Caudate nucleus (tissue), 63 donors: ENCODE measurements at places on chromosomes 6 and 20.

GRCh38 chr20:15838466-15838865 is 734.8 kb downstream of the KIF16B start:
- DNase-seq, result no peak

- no peak for DNase-seq
Measured at GRCh38 chr20:3172126-3172932, 1.0 kb downstream of the LZTS3 start.

DNA sequence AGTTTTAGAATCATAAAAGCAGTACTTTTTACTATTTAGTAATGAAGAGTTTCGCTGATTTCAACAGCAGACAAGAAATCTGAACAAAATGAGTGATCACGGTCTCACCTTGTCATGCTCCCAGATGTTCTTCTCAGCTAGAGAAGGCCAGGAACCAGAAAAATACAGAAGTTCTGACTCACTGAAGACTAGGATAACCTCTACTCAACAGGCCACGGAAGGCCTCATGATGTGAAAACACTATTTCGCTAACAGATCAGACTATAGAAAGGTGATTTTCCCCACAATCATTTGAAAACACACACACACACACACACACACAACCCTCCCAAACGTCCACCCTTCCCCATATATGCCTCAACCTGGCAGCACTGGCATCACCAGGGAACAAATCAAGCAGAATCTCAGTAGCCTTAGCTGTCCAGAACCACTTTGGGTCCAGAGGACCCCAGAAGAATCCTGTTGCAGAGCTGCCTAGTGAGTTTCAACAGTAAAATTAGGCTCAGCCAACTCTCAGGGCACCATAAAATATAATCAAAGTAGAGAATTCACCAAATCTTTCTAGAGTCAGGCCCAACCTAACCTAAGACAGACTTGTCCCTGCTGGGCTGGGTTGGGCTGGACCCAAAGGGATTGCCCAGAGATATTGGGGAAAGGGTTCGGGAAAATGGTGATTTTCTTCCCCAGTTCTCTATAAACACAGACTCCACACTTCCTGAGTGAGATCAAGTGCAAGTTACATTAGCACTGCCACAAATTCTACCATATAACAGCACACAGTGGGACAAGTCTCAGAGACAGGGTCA is 7.9 kb downstream of the EXOC2 start:
- no peak for DNase-seq

DNA sequence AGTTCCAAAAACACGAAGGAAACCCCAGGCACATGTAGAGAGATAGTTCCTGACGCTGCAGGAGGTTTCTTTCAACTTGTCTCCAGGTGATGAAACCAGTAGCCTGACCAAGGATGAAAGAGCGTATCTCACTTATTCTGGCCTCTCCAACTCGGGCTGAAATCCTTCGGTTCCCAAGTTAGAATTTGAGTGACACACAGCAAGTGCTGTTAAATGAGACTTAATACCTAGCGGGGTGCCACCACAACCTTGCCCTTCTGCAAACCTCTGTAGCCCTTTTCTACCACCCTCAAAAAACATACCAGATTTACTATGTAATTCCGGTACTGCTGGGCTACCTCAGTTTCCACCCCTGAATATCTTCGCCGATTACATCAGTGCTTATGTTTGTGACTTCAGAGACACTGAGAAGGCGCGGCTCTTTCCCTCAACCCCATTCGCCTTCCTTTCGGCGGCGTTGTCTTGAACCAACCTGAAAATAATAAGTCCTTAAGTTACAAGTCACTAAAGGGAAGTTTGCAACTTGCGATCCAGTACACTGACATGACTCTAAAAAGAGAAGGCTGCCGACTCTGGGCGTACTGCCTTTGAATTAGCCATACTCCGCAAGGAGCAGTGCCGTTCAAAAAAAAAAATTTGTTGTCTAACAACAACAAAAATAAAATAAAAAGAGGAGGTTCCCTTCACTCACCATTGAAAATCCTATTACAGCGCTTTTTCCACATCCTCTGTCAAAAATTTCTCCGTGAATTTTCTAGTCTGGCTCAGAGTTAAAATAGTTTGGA is 194.9 kb upstream of the ZNF184 start:
- DNase-seq, result no peak

- DNase-seq, result no peak
Measured at GRCh38 chr20:47605673-47606413, 104.2 kb downstream of the NCOA3 start.

DNA sequence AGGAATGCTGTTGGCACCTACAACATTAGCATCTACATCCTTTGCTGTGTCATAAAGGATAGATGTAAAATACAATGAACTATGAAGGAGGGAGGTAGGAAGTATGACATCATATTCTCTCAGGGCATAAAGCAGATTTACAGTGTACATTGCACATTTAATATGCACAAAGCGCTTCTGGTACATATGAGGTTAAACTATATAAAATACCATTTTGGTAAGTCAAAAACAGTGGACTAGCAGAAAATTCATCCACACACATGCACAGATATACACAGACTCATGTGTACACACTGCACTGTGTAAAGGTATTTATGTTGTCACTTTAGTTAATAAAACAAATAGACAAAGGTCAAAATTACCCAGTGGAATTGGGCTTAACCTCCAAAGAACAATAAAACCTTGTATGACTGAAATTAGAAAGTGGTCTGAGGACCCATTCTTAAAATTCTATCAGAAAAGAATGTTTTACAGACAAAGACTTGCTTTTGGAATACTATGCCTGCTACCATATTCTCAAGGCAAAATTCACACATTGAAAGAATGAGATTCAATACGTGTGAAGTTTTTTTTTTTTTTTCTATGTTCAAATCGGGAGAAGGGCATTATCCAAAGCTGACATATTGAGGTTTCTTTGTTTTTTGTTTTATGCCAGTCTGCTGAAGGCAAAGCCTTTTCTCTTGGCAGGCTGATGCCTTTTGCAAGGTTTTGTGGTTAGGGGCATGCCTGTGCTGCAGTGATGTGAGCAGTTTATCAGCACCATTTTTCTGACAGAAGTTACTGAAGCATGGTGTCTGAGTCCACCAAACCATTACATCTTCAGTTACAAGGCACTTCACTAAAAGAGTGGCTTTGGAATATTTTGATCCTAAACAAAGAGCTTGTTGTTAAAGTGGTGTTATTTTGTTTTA is 199.0 kb downstream of the PLCB1 start:
- DNase-seq, result no peak

DNA sequence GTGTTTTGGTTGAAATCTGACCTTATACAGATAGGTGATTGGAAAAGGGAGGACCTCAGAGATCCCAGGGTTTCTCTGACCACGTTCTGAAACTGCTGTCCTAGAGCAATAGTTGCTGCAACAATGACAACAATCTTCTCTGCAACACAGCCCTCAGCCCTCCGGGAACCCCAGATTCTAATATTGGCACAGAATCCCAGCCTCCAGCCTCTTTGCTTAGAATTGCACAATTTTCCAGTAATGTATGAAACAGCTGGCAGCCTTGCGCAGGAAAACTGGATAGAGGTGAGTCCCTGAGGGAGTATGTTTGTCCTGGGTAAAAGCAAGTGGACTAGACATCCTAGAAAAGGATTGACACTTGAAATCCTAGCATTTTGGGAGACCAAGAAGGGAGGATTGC is 30.4 kb upstream of the PNRC1 start:
- no peak for DNase-seq

DNA sequence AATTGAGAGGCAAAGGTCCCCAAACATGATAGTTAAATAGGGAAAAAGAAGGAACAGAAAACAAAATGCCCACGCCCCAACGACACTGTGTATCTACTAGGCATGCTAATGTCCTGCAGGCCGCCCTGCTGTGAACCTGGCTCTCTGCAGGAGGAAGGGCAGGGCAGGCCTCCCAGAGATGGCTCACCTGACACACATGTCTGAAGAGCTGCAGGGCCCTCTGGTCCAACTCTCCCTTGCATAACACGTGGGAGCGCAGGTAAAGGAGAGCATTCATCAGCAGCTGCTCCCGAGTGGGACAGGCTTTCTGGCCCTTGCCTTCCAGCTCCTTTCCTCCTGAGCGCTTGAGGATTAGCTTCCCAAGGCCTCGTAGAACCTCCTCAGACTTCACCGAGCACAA is 53.7 kb upstream of the LYRM2 start:
- DNase-seq, result no peak

DNA sequence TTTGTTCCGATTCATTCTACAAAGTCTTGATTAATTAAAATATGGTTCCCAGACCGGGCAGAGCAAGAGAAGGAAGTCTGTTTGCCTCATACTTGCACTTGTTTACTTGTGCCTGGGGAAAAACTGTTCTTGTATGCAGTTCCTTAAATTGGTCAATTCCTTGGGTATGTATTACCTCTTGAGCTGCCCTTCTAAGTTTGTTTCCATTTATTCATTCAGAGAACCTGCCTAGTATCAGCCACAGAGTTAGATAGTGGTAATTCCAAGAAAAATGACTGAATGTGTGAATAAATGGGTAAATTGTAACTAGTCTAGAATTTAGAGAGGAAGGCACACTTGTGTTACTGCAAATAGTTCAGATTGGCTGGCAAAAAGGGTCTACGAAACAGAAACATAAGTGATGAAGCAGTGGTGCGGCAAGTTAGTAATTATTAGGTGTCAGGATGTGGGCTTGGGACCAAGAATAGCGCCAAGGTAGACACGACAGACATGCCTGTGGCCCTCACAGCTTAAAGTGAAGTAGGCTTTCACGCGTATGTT is 525 bp upstream of the MAK start:
- no peak for DNase-seq

- DNase-seq, result no peak
Measured at GRCh38 chr6:6901945-6902344, 205.8 kb upstream of the RREB1 start.

DNA sequence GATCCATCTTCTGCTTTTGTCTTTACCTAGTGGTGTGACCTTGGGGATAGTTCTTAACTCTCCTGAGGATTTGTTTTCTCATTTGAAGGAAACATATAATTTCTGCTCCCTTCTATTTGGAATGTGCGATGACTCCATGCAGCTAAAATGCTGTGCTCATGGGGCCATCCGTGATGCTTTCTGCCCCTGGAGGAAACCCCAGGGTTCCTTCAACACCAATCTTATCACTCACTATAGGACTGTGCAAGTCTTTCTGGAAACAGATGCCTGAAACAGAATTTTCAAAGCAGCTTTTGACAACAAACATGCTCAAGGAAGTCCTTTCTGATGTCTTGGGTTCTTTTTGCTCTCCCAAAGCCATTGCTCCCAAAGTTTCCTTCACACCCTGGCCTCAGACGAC is 128.8 kb upstream of the GGTLC1 start:
- DNase-seq, result no peak

- DNase-seq, result no peak
Measured at GRCh38 chr6:145329257-145329656, 406.1 kb downstream of the EPM2A start.

GRCh38 chr6:2763876-2764540 is 1.2 kb upstream of the WRNIP1 start:
- DNase-seq, result no peak

DNA sequence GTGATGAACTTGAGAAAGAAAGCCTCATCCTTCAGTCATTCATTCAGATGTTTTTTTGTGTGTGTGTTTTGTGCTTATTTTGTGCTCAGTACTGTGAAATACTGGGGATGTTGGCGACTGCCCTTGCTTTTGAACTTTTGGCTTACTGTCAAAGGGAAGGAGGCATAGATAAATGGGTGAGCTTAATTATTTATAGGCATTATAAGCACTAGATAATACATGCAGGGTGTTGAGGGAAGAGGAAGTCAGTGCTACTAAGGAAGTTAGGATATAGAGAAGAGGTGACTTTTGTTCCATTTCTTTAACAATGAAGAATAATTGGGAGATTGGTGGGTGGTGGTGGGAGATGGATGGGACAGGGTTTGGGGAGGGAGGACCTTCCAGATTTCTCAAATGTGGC is 23.6 kb downstream of the XRN2 start:
- no peak for DNase-seq

- peak; percentile 63 for DNase-seq
Measured at GRCh38 chr6:158060455-158061360, 79.0 kb downstream of the SYNJ2 start.

- DNase-seq, result no peak
Measured at GRCh38 chr6:164039954-164040375, 625.4 kb downstream of the QKI start.

DNA sequence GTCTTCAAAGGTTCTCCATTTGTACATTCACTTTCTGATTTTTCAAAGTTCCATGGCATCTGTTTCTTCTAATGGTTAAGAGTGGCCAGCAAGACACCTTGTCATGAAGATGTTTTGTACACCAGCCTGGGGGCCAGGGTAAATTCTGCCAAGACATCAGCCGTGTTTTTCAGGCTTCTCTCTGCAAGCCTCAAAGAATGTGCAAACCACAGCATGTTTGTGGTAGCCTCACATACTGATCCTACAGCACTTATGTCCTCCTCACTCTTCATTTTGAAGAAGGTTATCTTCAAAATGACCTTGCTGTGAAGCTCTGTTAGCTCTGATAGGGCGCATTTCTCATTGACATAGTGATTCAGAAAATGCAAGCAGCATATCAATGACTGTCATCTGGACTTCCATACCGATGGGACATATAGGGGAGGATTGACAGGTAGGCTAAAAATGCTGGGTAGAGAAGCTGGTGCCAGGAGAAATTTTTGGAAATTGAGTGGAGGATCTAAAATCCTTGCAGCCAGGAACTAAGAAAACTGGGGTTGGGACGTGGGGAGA is 59.3 kb upstream of the SPTLC3 start:
- DNase-seq, result no peak

DNA sequence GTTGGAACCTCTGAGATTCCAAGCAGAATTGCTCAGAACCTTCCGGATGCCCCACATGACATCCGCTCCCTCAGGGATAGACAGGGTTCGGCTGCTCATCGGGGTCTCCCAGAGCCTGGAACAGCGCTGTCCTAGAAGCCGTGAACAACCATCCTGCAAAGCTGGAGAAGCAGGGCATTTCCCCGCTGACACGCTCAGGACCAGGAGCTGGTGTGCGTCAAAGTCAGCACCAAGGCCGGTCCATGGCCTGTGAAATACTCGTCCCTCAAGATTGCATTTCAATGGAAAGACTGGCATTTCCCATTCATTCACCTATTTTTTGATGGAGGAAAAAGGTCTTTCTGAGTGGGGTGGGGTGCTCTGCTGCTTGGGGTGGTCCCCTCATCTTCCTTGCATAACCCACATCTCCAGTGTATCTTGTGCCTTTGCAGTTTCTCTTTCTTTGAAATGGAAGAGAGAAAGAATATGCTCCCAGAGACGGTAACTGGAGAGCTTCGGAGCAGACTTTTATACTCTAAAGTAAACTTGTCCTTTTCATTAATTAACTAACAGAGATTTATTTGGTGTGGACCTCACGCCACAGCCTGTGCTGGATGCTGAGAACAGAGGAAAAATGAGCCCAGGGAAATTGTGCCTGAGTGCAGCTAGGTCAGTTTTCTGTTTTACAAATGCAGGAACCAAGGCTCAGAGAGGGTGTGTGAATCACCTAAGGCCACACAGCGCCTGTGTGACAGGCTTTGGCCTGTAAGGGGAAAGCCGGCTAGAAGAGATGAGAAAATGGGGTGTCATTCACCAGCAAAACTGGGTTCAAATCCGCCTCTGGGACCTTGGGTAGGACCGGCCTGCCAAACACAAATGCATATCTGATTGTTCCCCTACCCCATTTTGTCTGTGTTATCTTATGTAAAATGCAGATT is 52.4 kb downstream of the RBM38 start:
- DNase-seq, result no peak

- DNase-seq, result peak; percentile 37
Measured at GRCh38 chr6:63636518-63637021, 968 bp downstream of the PHF3 start.

- DNase-seq, result no peak
Measured at GRCh38 chr6:151749341-151749740, 58.1 kb upstream of the ESR1 start.
